ENCODE measurements at places on chromosomes 6 and 20.

DNA sequence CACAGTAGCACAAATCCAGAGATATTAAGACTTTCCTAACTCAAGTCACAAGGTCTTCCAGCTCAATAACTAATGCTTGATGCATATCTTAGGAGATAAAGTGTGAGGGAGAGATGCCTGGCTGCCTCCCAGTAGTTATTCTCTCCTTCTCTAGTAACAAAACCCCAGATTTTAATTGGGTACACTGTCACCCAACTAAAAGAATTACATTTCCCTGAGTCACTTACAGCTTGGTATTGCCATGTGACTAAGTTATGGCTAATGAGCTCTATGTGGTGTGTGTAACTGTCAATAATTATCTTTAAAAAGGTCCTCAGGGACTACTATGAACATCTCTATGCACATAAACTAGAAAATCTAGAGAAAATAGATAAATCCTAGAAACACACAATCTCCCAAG lies 32.0 kb downstream of the KIF6 start:
- DNase-seq = peak; percentile 63

GRCh38 chr20:1918491-1919165 lies 23.4 kb downstream of the SIRPA start:
- DNase-seq = peak; percentile 40

GRCh38 chr6:148472171-148473105 lies 129.8 kb downstream of the SASH1 start:
- no peak for DNase-seq

GRCh38 chr6:168518348-168518745 lies 77.4 kb downstream of the SMOC2 start:
- DNase-seq = no peak

DNA sequence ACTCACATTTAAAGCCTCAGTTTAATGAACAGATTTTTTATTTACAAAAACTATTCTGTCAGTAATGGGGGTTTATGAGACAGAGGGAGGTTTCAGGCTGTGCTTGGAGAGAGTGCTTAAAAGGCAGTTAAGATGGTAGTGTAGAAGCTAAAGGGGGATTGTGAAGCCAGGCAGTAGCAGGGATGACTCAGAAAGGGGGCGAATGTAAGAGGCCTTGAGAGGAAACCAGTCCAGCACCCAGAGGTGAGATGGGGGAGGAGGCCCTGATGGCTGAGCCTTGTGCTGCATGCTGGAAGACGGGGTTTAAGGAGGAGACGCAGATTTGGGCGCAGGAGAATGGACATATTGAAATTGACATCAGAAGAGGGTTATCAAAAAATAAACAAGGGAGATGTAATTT lies 6.6 kb upstream of the SERPINB9 start:
- DNase-seq = peak; percentile 28

GRCh38 chr20:63864545-63864977 lies 509 bp upstream of the TPD52L2 start:
- DNase-seq = no peak

DNA sequence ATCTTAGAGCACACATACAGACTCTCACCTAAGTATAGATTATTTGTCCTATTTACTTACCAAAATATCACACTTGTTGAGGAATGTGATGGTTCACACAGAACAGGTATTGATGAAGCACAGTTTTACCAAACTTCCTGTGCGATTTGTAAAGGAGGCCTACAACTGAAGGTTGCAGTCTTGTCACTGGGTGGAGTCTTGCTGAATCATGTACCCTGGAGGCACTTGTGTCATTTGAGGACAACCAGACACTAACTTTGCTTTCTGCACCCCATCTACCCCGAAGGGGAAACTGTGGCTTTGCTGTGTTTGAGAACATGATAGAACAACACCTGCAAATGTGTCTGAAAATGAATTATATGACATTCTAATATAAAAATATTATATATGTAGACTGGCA lies 32.4 kb upstream of the HINT3 start:
- no peak for DNase-seq

DNA sequence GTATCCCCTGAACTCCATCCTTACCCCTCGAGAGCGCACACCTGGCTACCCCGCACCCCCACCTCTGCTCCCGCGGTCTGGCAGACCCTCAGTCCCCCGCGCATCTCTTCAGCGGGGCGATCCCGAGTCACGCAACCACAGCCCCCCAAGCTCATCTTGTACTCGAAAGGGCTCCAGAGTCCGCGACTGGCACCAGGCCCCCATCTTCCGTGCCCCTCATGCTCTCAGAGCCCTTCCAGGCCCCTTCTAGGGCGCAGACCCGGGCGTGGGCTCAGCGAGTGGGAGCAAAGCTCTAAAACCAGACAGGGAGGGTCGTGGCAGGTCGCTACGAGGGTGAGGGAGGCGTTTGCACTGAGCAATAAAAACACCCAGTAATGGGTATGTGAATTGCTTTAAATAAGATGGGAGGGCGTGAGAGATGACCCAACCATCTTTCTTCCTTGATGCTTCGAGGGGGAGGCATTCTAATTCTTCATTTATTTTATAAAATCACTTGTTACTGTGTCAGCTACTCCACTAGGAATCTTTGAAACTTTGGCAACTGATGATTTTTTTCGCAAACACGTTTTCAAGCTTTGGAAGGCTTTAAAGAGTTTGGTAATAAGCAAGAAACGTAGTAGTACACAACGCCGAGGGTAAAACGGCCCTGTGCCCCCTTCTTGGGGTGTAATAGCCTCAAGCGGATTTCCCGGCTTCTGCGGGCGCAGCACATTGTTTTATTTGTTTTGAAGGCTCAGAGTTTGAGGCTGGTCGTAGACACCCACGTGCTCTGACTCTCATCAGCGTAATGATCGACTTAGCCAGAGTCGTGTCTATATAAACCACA lies 42.6 kb upstream of the SUPT3H start:
- DNase-seq = peak; percentile 57

GRCh38 chr6:53080813-53081212 lies 15.6 kb downstream of the FBXO9 start:
- DNase-seq = no peak

DNA sequence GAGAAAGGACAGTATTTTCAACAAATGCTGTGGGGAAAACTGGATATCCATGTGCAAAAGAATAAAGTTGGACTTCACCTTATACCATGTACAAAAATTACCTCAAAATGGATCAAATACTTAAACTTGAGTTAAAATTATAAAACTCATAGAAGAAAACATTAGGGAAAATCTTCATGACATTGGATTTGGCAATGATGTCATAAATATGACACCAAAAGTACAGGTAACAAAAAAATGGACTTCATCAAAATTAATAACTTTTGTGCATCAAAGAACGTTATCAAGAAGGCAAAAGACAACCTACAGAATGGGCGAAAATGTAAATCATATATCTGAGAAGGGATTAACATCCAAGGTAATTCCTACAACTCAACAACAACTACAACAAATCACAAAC lies 355.3 kb upstream of the SOX4 start:
- no peak for DNase-seq

DNA sequence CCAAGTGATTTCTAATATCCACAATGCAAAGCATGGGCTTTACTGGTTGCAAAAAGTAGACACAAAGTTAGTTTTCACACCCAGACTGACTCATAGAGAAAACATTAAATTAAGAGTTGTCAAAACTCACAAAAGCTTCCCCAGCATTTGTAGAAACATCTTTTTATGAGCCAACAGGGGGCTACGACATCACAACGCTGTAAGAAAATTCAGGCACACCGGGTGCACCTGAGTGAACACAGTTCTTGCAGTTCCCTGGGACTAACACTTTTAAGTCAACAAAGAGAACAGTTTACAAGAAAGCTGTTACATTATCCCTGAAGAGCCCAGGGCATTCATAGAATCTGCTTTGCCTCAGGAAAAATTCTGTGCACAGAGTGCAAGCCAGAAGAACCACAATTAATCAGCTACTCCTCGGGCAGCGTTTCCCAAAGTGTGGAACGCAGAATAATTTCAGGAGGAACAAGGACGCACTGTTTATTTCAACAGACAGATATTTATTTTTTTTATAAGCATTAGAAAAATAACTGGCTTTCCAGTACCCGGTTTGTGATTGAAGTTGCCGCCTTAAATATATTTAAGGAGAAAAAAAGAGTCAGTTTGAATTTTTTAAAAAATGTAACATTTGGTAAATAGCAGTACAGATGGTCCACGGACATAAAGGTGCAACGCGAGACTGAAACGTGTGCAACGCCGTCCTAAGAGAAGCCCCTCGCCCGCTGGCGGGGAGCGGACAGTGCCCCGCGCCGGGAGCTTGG lies 1.2 kb downstream of the NCOA5 start:
- DNase-seq = peak; percentile 41

DNA sequence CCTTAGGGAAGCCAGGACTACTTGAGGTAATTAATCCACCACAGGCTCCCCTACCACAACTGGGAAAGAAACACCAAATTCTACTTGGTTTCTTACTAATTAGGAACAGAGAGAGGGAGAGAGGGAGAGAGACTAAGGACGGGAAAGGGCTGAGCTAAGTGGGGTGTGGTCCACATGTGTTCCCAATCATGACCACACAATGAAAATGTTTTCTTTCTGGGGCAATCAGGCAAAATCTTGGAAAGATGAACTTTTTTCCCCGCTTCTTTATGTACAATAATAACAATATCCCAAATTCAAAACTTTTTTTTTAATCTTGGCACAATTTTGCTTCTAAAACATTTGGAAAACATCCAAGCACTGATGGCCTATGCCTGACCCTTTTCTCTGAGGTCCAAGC lies 734.4 kb downstream of the MAFB start:
- DNase-seq = no peak

DNA sequence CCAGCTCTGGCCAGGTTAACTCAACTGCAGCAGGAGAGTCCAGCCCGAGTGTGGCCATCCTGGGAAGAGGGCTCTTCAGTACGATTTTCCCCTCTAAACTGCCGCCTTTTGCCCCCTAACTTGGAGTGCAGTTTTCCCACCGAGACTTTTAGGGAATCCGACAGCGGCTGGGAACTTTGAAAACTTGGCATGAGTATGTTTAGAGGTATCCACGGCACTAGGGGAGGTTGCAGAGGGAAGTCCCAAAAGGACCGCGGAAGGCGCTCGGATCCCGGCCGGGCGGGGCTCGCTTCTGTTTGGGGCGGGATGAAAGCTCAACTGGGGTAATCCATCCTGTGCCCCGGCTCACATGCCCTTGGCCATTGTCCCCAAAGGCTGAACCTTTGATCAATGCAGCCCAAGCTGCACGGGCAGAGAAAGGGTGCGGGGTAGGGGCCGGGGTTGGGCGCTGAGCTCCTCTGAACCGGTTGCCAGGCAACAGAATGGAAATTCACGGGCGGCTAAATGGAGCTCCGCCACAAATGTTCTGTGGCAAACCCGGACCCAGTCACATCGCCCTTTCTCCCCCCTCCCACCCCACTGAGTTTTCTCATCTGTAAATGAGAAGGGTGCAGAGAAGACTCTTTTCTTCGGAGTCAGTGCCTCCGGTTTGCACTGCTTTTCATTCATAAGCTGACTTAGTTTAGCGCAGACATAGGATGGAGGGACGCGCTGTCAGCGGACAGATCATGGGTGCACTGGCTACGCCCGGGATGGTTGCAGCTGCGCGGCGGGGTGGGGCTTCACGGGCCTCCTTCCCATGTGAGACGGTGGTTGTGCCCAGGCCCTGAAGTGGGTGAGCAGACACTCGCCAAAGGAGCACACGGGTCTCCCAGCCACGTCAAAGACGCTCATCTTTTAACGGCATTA lies 2.3 kb downstream of the BMP6 start:
- peak; percentile 17 for DNase-seq

All from kidney tubule cell (primary cell).